EH (cell line): ENCODE measurements at places on chromosomes 11 and 22.

- DNase-seq, result no peak
Measured at GRCh38 chr11:62921201-62921572, at the start of gene CHRM1. Gene CHRM1, minus strand, starts transcription at chr11:62921363. Its CDS starts 10,263 bp downstream, at chr11:62911100.

GRCh38 chr11:126748793-126749192 lies 251.8 kb downstream of the KIRREL3 start:
- DNase-seq, result no peak

DNA sequence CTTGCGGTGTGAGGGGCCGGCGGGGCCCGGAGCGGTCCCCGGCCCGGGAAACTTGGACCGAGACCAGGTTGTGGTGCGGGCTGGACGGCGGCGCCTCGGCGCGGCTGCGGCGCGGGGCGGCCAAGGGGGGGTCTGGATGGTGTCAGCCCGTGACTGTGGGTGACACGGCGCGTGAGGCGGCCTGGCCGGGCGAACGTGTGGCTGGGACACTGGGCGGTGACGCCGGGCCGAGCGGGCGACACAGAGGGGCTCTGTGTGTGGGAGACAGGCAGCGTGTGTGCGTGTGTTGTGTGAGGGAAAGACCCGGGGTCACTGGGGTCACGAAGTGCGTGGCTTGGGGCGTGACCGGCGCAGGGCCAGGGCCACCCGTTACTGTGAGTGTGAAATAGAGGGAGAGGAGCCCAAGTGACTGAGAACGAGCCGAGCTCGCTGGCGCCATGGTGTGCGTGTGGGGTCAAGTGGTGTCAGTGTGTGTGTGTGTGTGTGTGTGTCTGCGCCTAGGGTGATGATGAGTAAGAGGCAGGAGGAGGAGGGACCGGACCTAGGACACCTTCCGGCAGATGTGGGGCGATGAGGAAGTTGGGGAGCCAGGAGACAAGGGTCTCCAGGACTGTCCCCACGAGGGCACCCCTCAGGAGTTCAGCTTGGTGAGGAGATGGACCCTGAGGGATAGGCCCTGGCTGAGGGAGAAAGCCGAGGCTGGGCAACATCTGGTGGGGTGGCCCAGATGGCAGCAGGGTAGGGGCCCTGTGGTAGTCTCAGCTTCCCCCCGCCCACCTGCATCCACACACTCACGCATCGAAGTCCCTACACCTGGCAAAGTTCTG lies 817 bp downstream of the RELT start:
- peak; percentile 83 for DNase-seq

- DNase-seq, result peak; percentile 94
Measured at GRCh38 chr11:16001899-16002426, 354.4 kb downstream of the SOX6 start.

DNA sequence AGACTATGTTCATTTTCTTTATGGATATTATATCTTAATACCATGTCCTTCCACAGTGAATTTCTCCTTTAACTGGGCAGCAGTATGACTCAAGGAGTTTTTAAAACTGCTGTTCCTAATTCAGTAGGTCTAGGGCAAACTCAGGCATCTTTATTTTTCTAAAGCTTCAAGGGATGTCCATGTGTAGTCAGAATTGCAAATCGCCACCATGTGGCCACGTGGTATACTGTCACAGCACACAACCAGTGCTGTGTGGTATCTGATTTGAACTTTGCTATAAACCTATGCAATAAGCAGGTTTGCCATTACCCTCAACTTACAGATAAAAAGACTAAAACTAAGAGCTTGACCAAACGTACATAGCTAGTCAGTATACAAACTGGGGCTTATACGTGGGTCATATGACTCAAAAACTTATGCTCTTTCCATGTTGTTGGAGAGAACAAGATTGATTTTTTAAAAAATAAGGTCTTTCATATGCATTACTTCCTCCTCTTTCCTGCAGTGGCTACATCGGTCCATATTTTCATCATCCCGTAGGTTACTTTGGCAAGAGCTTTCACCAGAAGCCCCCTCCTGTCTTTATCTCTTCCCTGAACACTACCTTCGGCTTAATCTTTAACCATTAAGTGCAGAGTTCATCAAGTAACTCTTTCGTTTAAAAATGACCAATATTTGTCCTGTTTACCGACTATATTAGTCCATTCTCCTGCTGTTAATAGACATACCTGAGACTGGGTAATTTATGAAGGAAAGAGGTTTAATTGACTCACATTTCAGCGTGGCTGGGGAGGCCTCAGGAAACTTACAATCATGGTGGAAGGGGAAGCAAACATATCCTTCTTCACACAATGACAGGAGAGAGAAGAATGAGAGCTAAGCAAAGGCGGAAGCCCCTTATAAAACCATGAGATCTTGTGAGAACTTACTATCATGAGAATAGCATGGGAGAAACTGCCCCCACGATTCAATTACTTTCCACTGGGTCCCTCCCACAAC lies 8.0 kb upstream of the HTATIP2 start:
- DNase-seq, result peak; percentile 63

- DNase-seq, result peak; percentile 23
Measured at GRCh38 chr11:12684816-12685215, 10.6 kb downstream of the TEAD1 start.
